ENCODE measurements at places on chromosomes 1 and 21. TPM values are rescaled to one million over a fixed set of nuclear protein-coding genes. Genes with fewer than 3 reads are reported as not detected.

- DNase-seq, result no peak
Measured at GRCh38 chr1:190179817-190180216, 297.8 kb downstream of the BRINP3 start.

The PCP4L1 gene
- total RNA-seq, result 22.8 TPM

DNA sequence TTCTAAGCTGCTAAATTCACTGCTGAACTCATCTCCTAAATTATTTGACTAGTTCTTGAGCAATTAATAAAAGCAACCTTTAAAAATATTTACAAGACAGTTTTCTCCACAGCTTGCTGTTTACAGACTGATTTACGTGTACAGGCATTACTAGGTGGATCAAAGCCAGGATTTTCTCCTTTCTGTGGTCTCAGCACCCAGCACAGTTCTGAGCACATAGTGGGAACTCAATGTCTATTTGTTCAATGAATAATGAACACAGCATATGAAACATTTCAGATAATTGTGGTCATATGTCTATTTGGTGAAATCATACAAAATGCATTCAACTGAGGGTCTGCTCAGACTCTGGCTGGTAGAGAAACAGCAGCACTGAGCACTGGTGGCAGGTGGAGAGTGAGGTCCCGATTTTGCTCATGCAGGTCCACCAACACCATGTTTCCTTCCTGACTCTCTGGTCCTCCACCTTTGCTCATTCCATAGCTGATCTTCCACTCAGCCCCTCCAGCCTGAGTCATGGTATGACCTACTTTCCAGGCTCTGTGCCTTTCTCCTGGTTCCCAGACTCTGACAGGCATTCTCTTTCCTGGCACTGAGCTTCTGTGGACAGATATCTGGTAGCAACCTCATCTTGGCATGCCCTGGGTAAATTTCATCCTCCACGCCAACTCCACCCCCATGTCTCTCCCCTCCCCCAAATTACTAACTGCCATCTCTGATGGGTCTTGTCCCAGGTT is 311.3 kb downstream of the TGFB2 start:
- DNase-seq, result no peak

The GSTM5 gene
- 18.2 TPM for total RNA-seq

The C1orf56 gene
- 1.4 TPM for total RNA-seq

DNA sequence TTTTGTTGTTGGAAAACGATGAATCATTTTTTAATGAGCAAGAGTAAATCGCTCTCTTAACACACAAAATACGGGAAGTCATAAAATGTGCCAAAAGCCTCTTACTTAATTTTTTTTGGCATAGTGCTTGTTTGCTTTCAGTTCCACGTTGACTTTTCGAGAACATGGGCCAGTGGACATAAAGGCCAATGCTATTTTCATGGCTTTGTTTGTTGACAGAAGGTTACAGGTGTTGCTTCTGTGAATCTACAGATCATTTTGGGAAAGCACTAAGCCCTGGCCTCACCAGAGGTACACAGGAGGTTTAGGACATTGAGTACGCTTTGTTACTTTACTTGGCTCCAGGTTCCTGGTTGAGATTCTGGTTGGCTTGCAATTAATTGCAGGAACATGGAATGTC is 199.4 kb upstream of the HMCN1 start:
- DNase-seq, result no peak

DNA sequence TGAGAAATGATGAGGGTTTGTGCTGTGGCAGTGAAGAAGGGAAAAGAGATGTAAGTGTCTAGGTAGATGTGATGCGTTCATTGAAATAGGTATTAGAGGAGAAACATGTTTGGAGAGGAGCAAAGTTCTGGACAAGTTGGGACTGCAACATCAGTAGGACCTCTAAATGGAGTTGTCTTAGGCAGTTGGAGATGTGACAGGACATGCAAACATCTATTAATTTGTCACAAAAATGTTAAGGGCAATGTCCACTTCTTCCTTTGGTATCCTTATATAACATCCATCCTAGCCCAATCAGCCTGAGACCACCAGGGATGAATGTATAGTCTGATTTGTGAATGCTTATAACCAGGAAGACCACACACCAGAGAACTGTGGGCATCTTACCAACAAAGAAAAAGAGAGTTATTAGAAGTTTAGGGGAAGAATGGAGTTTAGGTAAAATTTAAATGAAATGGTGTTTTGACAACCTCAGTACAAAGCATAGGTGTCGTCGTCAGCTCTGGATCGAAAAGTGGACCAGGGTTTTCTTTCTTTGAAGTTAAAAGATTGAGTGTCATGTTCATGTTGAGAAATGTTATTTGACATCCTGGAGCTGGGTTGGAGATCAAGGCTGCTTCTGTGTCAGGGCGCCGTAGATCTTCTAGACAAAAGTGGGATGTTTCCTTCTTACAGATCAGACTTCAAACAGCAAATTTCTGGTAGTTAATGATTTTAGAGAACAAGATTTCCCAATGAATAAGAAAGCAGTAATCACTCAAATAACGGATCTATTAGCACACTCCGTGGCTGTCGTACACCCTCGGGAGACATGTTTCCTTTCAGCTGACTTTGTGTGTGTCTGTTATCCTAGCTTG is 8.7 kb downstream of the COA6 start:
- DNase-seq, result no peak

- DNase-seq, result peak; percentile 48
Measured at GRCh38 chr1:174023440-174023839, 1.3 kb upstream of the RC3H1 start.

GRCh38 chr1:84103197-84103992 is 40.7 kb upstream of the PRKACB start:
- no peak for DNase-seq

- DNase-seq, result no peak
Measured at GRCh38 chr1:115404911-115405310, 66.9 kb upstream of the NGF start.

DNA sequence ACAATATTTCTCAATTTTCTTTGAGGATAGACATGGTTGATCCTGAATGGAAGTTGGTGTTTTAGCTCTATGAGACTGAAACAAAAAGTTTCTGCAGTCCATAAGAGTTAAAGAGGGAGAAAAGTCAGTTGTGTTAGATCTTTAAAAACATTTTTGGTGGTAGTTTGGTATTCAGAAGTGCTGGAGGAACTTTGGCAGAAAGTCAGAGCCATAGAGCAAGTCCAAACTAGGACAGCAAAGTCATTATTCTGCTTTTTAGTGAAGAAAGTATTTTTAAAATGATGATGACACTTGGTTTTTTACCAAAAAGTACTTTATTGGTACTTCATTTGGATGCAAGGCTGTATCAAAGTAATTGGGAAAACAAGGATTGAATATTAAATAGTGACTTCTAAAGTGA is 41.8 kb downstream of the FNBP1L start:
- DNase-seq, result no peak
